ENCODE measurements at places on chromosomes 5 and 9.

DNA sequence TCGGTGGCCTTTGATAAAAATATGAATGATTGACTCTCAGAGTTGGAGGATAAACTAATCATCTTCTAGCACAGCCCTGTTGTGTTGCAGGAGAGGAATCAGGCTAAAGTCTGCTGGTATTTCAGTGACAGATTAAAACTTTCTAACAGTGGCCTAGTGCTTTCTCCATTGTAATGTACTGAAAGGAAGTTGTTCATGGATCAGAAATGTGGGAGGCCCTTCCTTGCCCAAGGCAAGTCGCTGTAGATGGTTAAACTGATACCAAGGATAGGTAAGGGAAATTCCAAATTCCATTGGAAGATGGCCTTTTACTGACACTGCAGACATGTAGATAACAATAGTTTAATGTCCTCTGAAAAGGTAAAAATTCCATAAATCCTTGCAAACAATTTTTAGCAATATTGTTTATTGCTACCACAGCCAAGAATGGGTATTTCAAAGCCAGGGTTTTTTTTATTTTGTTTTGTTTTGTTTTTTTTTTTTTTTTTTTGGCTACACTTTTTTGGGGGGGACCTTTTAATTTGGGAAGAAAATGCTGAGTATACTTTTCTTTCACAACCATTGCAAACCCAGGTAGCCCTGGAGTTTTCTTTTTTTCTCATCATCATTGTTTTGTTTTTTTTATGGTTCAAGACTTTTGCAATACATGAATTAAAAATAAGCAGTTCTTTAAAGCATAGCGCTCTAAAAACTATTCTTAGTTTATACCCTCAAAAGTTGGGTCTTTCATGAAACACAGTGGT lies 35.5 kb downstream of the WDR36 start:
- DNase-seq, result no peak
- no peaks in the 10 kb centered on the region for H3K27me3 ChIP-seq
- peaks cover 23% of the 10 kb centered on the region for H3K36me3 ChIP-seq
- H3K27ac ChIP-seq, result no peak overlapping the region
- no peaks in the 10 kb centered on the region for H3K4me1 ChIP-seq

GRCh38 chr5:116237917-116238500 lies 153.2 kb downstream of the COMMD10 start:
- no peak overlapping the region for H3K27ac ChIP-seq
- H3K36me3 ChIP-seq, result no peaks in the 10 kb centered on the region
- DNase-seq, result no peak

- H3K36me3 ChIP-seq, result no peaks in the 10 kb centered on the region
- no peaks in the 10 kb centered on the region for H3K27me3 ChIP-seq
- no peak for DNase-seq
- H3K4me1 ChIP-seq, result no peaks in the 10 kb centered on the region
- H3K4me3 ChIP-seq, result no peak overlapping the region
Measured at GRCh38 chr5:96562614-96563013, 99.6 kb upstream of the CAST start.

- H3K4me1 ChIP-seq, result no peaks in the 10 kb centered on the region
- DNase-seq, result no peak
- H3K27me3 ChIP-seq, result no peaks in the 10 kb centered on the region
- H3K27ac ChIP-seq, result no peak overlapping the region
- no peaks in the 10 kb centered on the region for H3K36me3 ChIP-seq
- H3K4me3 ChIP-seq, result no peak overlapping the region
Measured at GRCh38 chr5:138366632-138367382, 14.3 kb downstream of the KDM3B start.

- DNase-seq, result no peak
- H3K4me1 ChIP-seq, result peaks cover 2% of the 10 kb centered on the region
- no peaks in the 10 kb centered on the region for H3K27me3 ChIP-seq
- H3K36me3 ChIP-seq, result peaks cover 60% of the 10 kb centered on the region
Measured at GRCh38 chr9:98081477-98082219, 25.1 kb downstream of the NANS start.

- H3K4me3 ChIP-seq, result no peak overlapping the region
- H3K27ac ChIP-seq, result no peak overlapping the region
- no peak for DNase-seq
- no peaks in the 10 kb centered on the region for H3K36me3 ChIP-seq
- H3K27me3 ChIP-seq, result no peaks in the 10 kb centered on the region
- H3K4me1 ChIP-seq, result peaks cover 16% of the 10 kb centered on the region
Measured at GRCh38 chr9:89608641-89609335, 4.0 kb downstream of the GADD45G start.

DNA sequence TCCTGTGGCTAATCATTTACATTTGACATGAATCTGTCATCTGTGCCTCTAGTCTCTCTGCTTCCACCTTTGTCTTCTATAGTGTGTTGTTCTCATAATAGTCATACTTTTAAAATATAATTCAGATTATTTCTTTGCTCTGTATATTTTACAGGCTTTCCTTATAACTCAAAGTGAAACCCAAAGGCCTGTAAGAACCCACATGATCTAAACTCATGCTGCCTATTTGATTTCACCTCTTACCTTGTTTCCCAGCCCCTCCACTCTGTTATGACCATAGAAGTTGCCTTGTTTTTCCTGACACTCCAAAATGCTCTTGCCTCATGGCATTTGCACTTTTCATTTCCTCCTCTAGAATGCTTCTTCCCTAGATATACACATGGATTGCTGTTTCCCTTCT lies 74.2 kb downstream of the COMMD10 start:
- no peaks in the 10 kb centered on the region for H3K4me1 ChIP-seq
- H3K4me3 ChIP-seq, result no peak overlapping the region

DNA sequence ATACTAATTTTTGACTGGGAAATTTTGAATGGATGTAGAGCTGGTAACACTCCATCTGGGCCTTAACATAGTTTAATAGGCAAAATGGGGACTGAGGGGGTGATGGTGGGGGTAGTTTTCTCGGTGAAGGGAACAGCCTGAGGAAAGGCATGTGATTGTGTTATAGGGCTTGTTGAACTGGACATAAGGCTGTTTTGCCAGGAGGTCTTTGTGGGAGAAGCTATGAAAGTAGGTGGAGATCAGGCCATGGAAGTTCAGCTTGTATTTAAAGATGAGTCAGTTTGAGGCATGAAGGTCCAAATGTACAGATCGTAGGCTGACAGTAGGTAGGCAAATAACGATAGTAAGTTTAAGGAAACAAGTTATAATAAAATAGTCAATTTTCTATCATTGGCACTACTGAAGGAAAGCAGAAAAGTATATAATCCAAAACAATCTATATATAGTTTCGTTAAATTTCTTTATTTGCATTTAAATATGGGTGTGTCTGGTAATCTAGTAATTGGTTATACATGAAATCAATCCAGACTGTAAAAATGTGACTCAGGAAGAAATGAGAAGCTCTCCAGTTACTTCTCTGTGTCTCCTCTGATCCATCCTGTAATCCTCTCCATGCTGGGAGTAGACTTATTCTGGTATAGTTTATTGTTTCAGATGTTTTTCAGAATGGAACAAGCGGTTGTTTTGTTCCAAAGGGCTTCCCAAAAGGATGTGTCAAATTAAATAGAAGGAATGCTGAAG lies 2.8 kb downstream of the CSNK1G3 start:
- H3K4me3 ChIP-seq, result no peak overlapping the region
- no peak overlapping the region for H3K27ac ChIP-seq
- H3K27me3 ChIP-seq, result no peaks in the 10 kb centered on the region
- H3K4me1 ChIP-seq, result peaks cover 18% of the 10 kb centered on the region
- no peaks in the 10 kb centered on the region for H3K36me3 ChIP-seq
